Activated CD8-positive, alpha-beta memory T cell treated with anti-CD3 and anti-CD28 coated beads for 1 hour (primary cell): ENCODE measurements at places on chromosomes 16 and 17.

- no peak for DNase-seq
These were observed 1.2 kb upstream of the TLCD3B start for GRCh38 chr16:30032083-30032819.

GRCh38 chr17:66555605-66556004 lies 253.2 kb downstream of the PRKCA start:
- DNase-seq = no peak

GRCh38 chr17:61600621-61601020 lies 9.6 kb upstream of the NACA2 start:
- no peak for DNase-seq

GRCh38 chr17:2030779-2031163 lies 818 bp downstream of the DPH1 start:
- no peak for DNase-seq

- DNase-seq = no peak
These were observed 85.6 kb upstream of the CACNG5 start for GRCh38 chr17:66749217-66749832.

GRCh38 chr16:3295209-3295608 lies 10.0 kb downstream of the TIGD7 start:
- DNase-seq = no peak

DNA sequence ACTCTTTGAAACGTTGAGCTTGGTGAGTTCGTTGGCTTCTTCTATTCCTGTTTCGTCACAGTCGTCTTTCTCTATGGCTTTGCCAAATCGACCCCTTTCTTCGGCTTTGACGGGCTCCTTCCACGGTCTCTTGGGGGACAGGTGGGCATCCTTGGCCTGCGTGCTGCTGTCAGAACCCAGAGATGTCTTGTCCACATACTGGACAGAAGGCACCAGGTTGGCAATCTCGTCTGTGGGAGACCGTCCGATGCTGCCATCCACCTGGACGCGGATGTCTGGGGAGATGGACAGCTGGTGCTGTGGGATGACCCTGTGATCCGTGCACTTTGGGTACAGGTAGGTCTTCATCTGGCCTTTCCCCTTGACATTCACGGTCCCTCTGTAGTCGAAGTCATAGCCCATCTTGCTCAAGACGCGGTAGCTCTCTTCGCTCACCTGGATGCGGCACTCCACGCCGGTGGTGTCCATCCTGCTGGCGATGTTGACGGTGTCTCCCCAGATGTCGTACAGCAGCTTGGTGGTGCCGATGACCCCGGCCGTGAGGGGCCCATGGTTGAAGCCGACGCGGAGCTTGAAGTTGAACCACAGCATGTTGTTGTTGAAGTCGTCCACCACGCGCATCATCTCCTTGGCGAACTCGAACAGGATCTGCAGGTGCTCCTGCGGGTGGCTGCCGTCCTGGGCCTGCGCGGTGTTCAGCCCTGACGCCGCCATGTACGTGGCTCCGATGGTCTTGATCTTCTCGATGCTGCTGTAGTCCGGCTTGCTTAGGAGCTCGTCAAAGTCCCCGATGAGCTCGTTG lies 85.5 kb upstream of the CREBBP start:
- no peak for DNase-seq

DNA sequence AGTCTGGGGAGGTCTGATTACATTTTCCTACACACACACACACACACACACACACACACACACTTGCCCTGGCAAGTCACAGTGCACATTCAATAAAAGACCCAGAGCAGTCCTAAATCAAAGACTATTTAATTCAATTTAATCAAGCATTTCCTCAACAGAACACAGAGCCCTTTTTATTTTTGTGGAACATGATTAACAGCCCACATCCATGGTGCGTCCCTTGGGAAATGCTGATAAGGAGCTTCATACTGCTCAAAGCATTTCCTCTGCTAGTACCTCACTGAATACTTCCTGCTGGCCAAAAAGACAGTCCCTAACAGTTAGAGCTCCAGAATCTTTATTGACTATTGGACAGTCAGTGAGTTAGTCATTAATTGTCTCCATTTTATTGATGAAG lies 43.1 kb upstream of the MYH10 start:
- no peak for DNase-seq

DNA sequence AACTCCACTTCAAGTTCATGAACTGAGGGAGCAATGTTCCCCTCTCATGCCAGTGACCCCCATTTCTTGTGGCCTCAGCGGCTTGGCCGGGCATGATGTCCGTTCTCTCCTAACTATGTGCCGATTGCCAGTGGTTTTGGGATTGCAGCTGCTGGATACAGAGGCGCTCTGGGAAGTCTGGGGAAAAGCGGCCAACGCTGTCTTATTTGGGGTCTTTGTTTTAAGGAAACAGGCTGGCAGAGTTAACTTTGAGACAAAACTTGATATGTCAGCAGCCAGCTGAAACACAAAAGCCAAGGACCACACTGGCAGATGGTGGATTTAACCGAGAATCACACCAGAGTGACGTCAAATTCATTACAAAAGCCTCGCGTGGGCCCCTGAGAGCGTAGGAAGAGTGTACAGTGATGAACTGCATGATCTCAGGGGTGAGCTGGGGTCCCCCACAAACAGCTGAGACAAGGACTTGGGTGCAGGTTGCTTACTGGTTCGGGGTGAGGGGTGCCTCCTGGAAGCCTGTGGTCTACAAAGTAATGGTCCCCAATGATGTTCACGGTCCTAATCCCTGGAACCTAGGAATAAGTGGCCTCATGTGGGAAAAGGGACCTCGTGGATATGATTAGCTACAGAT lies 180.4 kb downstream of the IRF8 start:
- DNase-seq = no peak

DNA sequence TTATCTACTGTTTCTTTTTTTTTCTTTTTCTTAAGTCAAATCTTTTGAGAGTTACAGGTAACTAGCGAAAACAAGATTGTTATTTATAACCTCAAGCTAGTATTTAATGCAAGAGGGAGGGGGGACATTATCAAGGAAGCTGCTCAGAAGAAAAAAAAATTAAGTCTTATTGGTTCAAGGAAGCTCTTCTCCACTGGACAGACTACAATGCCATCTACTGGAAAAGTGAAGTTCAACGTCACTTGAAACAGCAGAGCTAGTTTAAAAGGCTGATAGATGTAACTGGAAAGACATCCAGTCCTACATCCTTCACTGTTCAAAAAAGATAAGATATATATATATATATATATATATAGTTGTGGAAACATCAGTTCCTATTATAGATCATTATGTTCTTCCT lies 418.0 kb upstream of the PSMD7 start:
- DNase-seq = no peak
